ENCODE measurements at places on chromosomes 1 and 21. TPM values are rescaled to one million over a fixed set of nuclear protein-coding genes. Genes with fewer than 3 reads are reported as not detected.

DNA sequence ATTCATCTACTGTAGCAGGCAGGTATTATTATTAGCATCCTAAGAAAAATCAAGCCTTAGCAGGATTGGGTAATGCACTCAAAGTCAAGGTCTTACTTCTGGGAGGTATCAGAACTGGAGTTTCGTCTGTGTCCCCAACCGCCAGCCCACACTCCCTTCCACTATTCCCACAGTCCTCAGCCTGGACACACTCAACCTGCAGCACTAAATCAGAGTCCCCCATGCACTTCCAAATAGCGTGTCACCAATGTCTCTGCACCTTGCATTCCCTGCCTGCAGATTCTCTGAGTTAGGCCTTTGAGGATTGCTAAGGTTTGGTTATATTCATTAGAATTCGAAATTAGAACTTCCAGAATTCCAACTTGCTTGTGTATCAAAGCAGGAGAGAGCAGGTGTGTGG lies 3.9 kb downstream of the LYPD8 start:
- DNase-seq, result no peak

DNA sequence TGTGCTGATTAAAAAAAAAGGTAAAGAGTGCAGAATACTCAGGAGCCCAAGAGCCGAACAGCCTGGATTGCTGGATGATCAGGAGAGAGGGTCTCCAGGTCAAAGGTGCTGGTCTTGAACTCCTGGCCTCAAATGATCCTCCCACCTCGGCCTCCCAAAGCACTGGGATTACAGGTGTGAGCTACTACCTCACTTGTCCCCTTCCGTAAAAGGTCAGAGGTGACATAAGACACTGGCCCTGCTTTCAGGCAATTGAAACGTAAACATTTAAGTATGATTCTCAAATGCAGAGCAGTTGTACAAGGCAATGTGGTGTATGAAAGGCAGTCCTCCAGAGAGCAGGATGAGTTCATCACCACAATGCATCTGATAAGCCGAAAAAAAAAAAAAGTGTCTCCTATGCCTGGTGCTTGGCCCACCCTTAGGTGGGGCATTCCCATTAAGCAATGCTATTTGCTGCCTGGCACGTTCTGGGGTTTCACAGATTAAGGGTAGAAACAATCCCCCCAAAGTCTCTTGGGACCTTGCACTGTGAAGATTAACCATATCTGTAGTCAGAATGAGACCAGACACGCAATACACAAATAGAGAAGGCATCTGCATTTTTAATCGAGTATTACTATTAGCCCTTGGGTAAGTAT lies 47.7 kb downstream of the PARP1 start:
- DNase-seq, result no peak

DNA sequence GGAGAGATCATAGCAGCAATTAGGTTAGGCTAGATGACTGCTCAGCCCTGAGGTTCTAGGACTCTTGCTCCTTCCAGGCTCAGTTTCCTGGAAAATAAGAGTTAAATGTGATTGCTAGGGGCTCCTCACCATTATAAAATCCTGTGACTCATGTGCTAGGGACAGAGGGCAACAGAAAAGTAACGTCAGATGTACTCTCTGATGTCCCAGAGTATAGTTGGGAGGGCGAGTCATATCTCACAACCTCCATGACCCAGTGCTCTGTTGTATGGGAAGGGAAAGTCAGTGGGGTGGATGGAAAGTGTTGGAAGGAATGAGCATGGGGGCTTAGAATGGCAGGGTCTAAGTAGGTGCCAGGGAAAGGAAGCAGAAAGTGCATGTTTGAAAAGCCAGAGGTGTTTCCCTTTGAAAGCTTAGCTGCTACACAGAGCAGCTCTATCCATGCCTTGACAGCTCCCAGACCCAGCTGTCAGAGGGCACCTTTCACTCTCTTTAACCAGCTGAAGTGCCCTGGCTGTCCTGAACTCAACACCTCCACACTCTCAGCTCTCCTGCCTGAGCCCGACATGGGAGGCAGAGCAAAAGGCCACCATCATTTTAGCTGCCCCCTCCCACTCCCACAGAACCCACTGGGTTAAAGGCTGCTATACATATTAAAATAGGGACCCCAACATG lies 11.6 kb downstream of the GJA5 start:
- DNase-seq, result no peak

DNA sequence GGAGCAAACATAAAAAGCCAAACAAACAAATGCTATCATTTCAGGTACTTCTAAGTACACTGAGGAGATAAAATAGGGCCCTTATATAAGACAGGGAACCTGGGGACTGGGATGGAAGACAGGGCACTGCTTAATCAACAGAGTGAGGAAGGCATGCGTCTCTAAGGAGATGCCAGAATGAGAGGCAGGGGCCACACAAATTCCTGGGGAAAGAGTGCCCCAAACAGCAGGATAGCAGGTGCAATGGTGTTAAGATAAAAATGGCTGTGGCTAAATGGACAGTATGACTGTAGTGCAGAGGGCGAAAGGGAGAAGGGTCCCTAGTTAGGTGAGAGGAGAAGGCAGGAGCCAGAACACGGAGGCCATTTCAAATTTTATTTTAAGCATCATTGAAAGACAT lies 113.9 kb downstream of the ZBTB18 start:
- DNase-seq, result no peak

- no peak for DNase-seq
These were observed 2.4 kb upstream of the PROX1 start for GRCh38 chr1:213985209-213986019.

DNA sequence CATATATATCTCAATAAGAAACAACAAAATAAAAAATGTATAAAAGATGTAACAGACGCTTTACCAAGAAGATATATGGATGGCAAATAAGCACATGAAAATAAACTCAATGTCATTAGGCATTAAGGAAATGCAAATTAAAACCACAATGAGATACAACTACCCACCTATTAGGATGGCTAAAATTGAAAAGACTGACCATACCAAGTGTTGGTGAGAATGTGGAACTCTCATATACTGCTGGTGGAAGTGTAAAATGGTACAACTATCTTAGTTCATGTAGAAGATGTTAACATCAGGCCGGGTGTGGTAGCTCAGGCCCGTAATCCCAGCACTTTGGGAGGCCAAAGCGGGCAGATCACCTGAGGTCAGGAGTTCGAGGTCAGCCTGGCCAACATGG lies 42.3 kb upstream of the TTC22 start:
- no peak for DNase-seq

Gene LAMB3
- 348 TPM for total RNA-seq
